ENCODE measurements at places on chromosomes 16 and 17. TPM values are rescaled to one million over a fixed set of nuclear protein-coding genes. Genes with fewer than 3 reads are reported as not detected.

- no peaks in the 10 kb centered on the region for H3K4me1 ChIP-seq
- H3K27ac ChIP-seq = no peak overlapping the region
- no peak for DNase-seq
- no peak overlapping the region for H3K4me3 ChIP-seq
Observed at GRCh38 chr16:66206363-66206762, 160.1 kb upstream of the CDH5 start.

The RBFOX1 gene
- total RNA-seq = not detected

DNA sequence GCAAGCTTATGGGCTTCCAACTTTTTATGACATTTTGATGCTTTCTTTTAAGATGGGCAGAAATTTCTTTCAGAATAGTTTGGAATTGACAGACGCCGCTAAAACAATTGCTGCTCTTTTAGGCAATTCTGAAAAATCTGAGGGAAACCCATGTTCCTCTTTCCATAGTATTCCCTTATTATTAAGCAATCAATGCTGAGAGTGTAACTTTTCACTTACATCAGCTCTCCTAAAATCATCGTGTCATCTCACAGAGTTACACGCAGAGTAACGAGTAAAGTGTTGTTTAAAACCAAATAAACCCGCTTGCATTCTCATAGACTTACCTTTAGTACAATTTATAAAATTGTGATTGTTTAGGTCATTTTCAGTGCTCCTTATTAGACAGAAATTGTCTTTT, 150.6 kb downstream of the MAF start:
- H3K27me3 ChIP-seq = peaks cover 10% of the 10 kb centered on the region
- no peaks in the 10 kb centered on the region for H3K36me3 ChIP-seq
- peaks cover 18% of the 10 kb centered on the region for H3K4me1 ChIP-seq
- DNase-seq = no peak

- H3K4me3 ChIP-seq = no peak overlapping the region
- H3K4me1 ChIP-seq = peaks cover 5% of the 10 kb centered on the region
- DNase-seq = no peak
- H3K36me3 ChIP-seq = no peaks in the 10 kb centered on the region
Observed at GRCh38 chr17:49074851-49075540, 57.6 kb upstream of the B4GALNT2 start.

- peaks cover 10% of the 10 kb centered on the region for H3K27me3 ChIP-seq
- DNase-seq = no peak
- H3K36me3 ChIP-seq = no peaks in the 10 kb centered on the region
- no peak overlapping the region for H3K4me3 ChIP-seq
- H3K4me1 ChIP-seq = no peaks in the 10 kb centered on the region
- H3K27ac ChIP-seq = no peak overlapping the region
Observed at GRCh38 chr16:80012586-80012985, 412.0 kb upstream of the MAF start.

DNA sequence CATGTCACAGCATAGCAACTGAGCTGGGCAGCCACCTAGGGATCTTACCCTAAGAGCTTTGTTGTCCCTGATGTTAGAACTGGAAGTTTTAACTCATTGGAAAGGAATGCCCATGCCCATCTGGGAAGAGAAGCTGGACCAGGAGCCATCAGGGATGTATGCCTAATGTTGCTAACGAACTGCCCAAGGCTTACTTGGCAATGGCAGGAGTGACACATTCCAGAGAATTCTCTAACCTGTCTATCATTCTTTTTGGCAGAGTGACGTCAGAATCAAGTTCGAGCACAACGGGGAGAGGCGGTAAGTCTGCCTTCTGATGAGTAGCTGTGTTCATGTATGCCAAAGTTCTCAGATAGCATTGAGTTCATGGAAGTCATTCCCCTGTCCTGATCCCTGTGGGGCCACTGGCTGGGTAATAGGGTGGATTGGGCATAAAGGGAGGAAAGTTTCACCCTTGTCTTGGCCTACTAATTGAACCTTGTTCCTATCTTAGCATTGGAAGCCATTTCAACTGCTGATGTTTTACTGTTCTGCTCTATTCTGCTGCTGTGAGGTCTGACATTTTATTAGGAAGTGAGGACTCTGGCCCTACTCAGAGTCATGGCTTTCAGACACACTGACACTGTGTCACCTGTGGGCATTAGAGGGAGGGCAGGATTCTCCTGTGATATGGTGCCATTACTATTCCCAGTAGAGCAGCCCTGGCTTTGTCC, 23.7 kb downstream of the MAP3K3 start:
- no peaks in the 10 kb centered on the region for H3K36me3 ChIP-seq
- H3K27ac ChIP-seq = peak overlapping the region; percentile 33
- H3K4me1 ChIP-seq = peaks cover 11% of the 10 kb centered on the region

DNA sequence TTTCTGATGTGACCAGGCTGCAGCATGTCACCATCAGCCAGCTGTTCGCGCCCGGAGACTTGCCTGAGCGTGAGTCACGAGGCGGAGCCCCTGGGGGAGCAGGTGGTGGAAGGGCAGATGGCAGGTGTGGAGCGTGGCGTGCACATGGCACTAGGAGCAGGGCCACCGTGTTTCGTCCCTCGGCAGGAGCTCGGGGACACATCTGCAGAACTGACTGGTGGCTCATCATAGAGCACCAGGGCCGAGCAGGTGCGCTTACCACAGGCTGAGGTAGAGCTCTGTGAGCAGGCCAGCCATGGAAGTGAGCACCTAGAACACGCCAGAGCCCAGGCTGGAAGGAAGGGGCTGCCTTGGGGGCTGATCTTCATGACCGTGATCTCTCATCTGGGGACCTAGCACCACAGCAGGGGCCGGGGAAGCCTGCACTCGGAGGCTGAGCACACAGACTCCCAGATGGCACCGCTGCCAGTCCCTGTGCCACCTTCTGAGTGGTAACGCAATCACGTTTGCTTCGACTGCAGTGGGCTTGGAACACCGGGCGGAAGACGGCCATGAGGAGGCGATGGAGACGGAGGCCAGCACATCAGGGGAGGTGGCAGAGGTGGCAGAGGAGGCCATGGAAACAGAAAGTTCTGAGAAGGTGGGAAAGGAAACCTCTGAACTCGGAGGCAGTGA, 61.8 kb upstream of the ENDOV start:
- H3K4me1 ChIP-seq = peaks cover 27% of the 10 kb centered on the region
- H3K36me3 ChIP-seq = peaks cover 42% of the 10 kb centered on the region
- no peaks in the 10 kb centered on the region for H3K27me3 ChIP-seq
- no peak overlapping the region for H3K4me3 ChIP-seq

The ZC3H7A gene
- total RNA-seq = 114 TPM

GRCh38 chr17:41586863-41587495, at the start of gene KRT14:
KRT14 (minus strand) TSS chr17:41586895; CDS start chr17:41586834, 61 bp downstream.
- no peaks in the 10 kb centered on the region for H3K36me3 ChIP-seq
- DNase-seq = no peak
- peaks cover 20% of the 10 kb centered on the region for H3K27me3 ChIP-seq

- no peak overlapping the region for H3K27ac ChIP-seq
- no peaks in the 10 kb centered on the region for H3K36me3 ChIP-seq
- peaks cover 5% of the 10 kb centered on the region for H3K4me1 ChIP-seq
- no peak for DNase-seq
- no peak overlapping the region for H3K4me3 ChIP-seq
Observed at GRCh38 chr16:49440156-49441065, 66.8 kb downstream of the C16orf78 start.

The DYNLRB2 gene
- not detected for total RNA-seq

GRCh38 chr17:38885728-38886642, 16.1 kb downstream of the LASP1 start:
- H3K27me3 ChIP-seq = no peaks in the 10 kb centered on the region
- peak overlapping the region; percentile 88 for H3K4me3 ChIP-seq
- H3K27ac ChIP-seq = peak overlapping the region; percentile 72
- peaks cover 15% of the 10 kb centered on the region for H3K36me3 ChIP-seq

GRCh38 chr17:18004884-18005305, 32.2 kb downstream of the DRC3 start:
- no peaks in the 10 kb centered on the region for H3K27me3 ChIP-seq
- H3K4me3 ChIP-seq = no peak overlapping the region
- H3K4me1 ChIP-seq = peaks cover 3% of the 10 kb centered on the region
- DNase-seq = no peak
- peaks cover 4% of the 10 kb centered on the region for H3K36me3 ChIP-seq
- no peak overlapping the region for H3K27ac ChIP-seq

DNA sequence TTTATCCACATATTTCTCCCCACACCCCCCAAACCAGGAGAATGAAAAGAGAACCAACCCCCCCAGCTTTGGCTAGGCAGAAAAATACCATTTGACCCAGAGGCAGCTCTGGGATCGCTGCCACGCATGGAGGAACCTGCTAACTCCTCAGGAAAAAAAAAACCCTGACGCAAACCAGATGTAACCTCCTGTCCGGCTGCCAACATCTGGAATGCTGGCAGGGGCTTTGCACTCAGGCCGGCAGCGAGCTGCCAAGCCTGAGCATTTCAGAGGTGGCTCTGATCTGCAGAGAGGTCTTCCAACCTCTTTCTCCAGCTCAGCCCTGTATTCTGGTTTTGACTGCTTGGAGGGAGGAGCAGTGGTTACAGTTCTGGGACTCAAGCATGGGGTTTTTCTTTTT, 8.2 kb downstream of the IGFBP4 start:
- H3K4me1 ChIP-seq = peaks cover 12% of the 10 kb centered on the region
- H3K36me3 ChIP-seq = no peaks in the 10 kb centered on the region
- peaks cover 5% of the 10 kb centered on the region for H3K27me3 ChIP-seq

The HOXB2 gene
- 30.0 TPM for total RNA-seq

- H3K4me1 ChIP-seq = no peaks in the 10 kb centered on the region
- H3K27ac ChIP-seq = no peak overlapping the region
- H3K36me3 ChIP-seq = no peaks in the 10 kb centered on the region
- no peak overlapping the region for H3K4me3 ChIP-seq
Observed at GRCh38 chr16:75250809-75251279, 580 bp downstream of the BCAR1 start.

GRCh38 chr17:3986939-3987335, 22.7 kb upstream of the ATP2A3 start:
- H3K36me3 ChIP-seq = no peaks in the 10 kb centered on the region
- H3K4me3 ChIP-seq = no peak overlapping the region
- peaks cover 3% of the 10 kb centered on the region for H3K27me3 ChIP-seq
- no peaks in the 10 kb centered on the region for H3K4me1 ChIP-seq
- no peak overlapping the region for H3K27ac ChIP-seq

GRCh38 chr16:86497551-86498021, 12.7 kb upstream of the FOXF1 start:
- peaks cover 45% of the 10 kb centered on the region for H3K27me3 ChIP-seq
- no peak for DNase-seq
- no peaks in the 10 kb centered on the region for H3K36me3 ChIP-seq
- H3K4me3 ChIP-seq = no peak overlapping the region
- H3K27ac ChIP-seq = no peak overlapping the region

DNA sequence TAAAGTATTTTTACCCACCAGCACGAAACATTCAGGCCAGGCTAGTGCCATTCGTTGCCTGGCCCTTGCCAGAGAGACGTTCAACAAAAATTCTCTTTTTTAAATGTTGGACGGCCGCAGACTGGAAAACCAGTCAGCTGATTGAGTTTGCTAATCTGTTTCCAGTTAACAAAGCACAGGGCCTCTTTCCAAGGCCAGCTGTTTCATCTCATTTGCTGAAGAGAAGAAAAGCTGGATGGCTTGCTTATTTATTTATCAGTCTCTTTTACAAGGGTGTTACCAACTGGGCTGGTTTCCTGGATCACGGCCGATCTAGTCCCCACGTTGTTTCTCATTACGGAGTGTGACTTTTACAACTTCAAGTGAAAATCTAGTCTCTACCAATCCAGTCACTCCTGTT, 418.7 kb upstream of the DYNLRB2 start:
- peaks cover 21% of the 10 kb centered on the region for H3K27me3 ChIP-seq
- H3K36me3 ChIP-seq = no peaks in the 10 kb centered on the region
- no peaks in the 10 kb centered on the region for H3K4me1 ChIP-seq
- DNase-seq = no peak

GRCh38 chr16:30767767-30768465, 5.8 kb downstream of the RNF40 start:
- no peaks in the 10 kb centered on the region for H3K27me3 ChIP-seq
- no peak overlapping the region for H3K27ac ChIP-seq
- peaks cover 31% of the 10 kb centered on the region for H3K4me1 ChIP-seq
- peak; percentile 59 for DNase-seq
- no peak overlapping the region for H3K4me3 ChIP-seq

GRCh38 chr17:17480593-17481148, 3.9 kb downstream of the MED9 start:
- no peaks in the 10 kb centered on the region for H3K36me3 ChIP-seq
- H3K27me3 ChIP-seq = no peaks in the 10 kb centered on the region
- H3K4me3 ChIP-seq = no peak overlapping the region
- H3K27ac ChIP-seq = no peak overlapping the region

The CIBAR2 gene
- total RNA-seq = not detected

GRCh38 chr17:71849783-71850768, 270.7 kb upstream of the SOX9 start:
- no peaks in the 10 kb centered on the region for H3K36me3 ChIP-seq
- no peaks in the 10 kb centered on the region for H3K4me1 ChIP-seq
- no peaks in the 10 kb centered on the region for H3K27me3 ChIP-seq
- no peak overlapping the region for H3K4me3 ChIP-seq
- H3K27ac ChIP-seq = no peak overlapping the region

DNA sequence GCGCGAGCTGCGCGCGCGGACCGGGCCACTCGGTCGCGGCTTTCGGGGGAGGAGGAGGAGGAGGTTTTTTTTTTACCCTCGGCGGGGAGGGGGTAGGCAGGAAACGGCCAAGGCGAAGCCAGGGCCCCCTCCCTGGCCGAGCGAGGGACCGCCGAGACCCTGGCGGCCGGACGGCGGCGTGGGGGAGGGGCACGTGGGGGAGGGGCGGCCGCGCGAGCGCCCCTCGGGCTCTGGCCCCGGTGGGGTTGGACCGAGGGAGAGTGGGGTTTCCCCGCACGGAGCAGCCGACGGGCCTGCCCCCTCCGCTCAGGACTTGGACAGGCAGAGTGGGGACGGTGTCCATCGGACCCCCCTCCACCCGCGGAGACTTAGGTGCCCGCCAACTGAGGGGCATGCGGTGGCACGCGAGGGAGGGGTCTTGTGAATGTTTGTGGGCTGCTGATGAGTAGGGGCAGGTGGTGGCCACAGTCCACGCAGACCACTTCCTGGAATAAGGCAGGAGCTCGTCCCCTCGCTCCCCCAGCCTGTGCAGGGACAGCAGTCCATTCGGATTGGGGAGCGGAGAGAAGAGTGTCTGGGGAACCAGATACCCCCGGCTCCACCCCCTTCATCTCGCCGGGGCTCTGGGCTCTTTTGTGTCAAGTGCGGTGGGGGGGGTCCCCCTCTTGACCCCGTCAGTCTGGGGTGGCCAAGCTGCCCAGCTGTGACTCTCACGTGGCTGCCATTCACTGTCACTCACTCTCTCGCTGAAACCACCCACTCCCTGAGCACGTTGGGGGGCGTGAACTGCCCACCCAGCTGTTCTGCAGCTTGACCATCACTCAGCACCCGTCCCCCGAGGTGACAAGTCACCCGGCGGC, 3.0 kb upstream of the CHD3 start:
- H3K4me1 ChIP-seq = no peaks in the 10 kb centered on the region
- H3K27ac ChIP-seq = no peak overlapping the region
- no peak overlapping the region for H3K4me3 ChIP-seq
- DNase-seq = peak; percentile 75
- H3K27me3 ChIP-seq = no peaks in the 10 kb centered on the region

Data from natural killer cell treated with Interleukin-12 subunit alpha and Interleukin-12 subunit beta and Interleukin-15 and Interleukin-18, amount 100 ng/mL, for 72 hours (primary cell).